ENCODE measurements at places on chromosomes 6 and 20.

GRCh38 chr6:123329337-123329736 is 307.4 kb downstream of the TRDN start:
- no peak for DNase-seq

DNA sequence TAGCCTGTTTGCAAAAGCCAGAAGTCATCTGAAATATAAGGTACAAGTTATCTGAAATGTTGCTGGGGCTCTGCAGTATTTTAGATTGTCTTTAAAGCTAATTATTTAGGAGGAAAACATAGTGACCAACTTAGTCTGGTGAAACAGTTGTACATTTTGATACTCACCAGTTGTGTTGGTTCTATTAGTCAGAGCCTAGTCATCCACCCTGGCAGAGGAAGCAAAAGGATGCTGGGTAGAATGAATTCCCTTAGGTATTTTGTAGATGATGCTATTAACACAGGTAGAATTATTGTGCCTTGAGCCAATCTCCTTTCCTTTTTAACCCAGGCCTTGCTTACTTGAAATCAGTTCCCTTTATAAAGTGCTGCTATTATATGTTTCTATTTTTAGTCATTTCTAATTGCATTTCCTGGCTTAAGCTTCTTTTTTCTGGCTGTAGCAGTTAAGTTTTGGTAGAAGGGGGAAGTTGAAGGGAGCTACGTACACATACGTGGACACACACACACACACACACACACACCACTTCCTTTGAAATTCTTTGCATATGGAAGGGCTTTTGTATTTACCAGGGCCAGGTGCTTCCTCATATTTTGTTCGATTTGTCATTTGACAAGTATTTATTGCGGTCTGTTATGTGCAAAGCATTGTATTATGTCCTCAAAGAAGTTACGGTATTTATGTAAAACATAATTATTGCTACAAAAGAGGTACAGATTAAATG is 82.4 kb downstream of the RTN4IP1 start:
- DNase-seq, result no peak

- no peak for DNase-seq
Measured at GRCh38 chr20:16187956-16188616, 385.2 kb downstream of the KIF16B start.

DNA sequence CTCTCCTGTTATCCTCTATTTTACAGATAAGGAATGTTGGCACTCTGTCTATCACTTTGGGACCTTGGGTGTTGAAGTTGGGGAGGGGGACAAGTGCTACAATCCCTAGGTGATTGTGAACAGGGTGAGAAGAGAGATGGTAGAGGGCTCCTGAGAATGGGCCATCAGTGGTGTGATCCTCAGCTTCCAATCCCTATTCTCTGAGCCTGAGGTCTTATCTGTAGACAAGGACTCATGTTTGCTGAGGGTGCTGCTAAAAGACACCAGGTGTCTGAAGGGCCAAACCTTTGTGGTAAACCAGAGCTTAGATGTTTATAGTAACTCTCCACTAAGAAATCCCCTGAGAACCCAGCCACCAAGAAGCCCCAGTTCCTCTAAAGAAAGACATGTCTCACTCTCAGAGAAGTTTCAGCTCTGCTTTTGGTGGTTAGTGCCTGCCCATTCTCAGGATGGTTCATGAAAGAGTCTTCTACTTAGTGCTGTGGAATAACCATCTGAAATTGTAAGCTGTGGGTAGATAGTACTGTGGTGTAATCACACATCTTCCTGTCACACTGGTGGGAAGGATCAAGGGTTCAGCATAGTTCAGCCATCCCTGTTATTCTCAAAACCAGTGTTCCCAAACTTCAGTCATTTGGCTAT is 58.2 kb upstream of the IL20RA start:
- DNase-seq, result no peak

- DNase-seq, result no peak
Measured at GRCh38 chr6:72553531-72554511, 68.0 kb upstream of the KCNQ5 start.

DNA sequence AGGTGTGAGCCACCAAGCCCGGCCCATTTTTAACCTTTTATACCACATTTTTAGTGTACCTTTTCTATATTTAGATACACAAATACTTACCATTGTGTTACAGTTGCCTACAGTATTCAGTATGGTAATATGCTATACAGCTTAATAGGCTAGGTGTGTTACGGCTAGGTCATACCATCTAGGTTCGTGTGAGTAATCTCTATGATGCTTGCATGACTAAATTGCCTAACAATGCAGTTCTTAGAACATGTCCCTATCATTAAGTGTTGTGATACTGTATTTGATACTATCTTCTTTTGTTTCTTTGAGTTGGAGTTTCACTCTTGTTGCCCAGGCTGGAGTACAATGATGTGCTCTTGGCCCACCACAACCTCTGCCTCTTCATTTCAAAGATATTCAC is 387.7 kb upstream of the SASH1 start:
- no peak for DNase-seq

- DNase-seq, result no peak
Measured at GRCh38 chr20:57082357-57082945, 184.0 kb downstream of the BMP7 start.

DNA sequence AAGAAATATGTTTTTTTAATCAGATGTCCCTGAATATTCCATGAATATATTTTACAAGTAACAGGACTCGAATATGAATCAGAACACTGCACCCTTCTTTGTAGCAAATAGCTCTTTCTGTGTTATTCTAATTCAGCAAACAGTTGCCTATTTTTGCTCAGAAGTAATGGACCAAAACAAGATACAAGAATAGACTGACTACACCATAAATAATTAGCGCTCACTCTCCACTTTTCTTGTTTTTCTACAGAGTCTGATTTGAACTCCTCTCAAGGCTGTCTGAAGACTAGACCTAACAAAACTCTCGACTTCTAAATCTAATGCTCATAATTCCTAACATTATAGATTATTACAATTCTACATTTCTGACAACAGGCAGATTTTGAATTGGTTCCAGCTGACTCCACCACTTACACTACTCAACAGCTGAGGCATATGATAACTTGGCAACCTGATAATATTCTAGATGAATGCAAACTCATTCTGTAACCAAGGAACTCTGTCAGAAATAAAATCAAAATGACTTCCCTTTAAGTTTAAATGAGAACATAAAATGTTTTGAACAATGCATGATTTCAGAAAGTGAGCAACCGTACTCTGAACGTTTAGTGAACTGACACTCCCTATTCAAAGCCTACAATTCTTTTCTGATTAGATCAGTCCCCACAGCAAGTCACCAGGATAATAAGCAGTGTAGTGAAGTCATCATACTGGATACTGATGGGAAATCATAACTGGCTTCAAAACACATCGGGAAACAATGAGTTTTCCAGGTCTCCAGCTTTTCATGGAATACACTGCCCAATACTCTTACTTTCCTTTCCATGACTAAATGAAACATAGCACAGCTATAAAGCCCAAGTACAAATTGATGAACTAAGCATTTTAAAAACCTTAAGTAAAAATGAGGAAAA is 114.2 kb upstream of the BEND6 start:
- DNase-seq, result no peak

GRCh38 chr6:4794140-4794707 is 18.0 kb downstream of the CDYL start:
- DNase-seq, result no peak

- no peak for DNase-seq
Measured at GRCh38 chr20:391041-391711, 10.6 kb downstream of the TRIB3 start.

DNA sequence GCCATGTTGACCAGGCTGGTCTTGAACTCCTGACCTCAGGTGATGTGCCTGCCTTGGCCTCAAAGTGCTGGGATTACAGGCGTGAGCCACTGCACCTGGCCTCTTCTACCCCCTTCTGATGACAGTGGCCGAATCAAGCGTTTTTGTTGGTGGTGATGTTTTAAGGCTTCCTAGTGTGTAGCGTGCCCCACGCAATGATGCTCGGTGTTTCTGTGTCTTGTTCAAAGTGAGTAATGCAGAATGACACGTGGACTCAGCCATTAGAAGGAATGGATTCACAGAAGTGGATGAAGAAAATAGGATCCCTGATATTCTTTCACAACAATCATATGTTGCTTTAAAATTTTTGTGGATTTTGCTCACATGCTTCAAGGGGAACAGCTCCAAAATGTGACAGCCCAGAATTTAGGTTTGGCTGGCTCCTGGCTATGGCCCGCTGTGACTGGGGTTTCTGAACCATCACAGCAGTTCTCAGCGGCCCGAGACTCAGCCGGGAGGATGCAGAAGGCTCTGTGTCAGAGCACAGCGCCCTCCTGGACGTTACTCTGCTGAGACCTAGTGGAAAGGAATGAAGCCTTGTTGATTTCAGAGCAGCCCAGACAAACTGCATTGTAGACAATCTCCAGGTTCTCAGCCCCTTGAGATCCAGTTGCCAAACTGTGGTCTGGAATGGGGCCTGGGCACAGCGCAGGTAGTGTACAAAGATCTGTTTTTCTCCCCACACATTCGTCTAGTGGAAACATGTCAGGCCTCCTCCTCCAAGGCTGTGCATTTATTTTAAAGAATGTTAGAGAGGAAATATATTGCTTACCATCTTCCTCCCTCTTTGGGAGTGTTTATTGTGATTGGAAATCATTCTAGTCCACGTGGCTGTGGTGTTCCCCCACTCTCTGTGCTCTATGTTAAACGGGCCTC is 57.6 kb upstream of the TIAM2 start:
- DNase-seq, result no peak

DNA sequence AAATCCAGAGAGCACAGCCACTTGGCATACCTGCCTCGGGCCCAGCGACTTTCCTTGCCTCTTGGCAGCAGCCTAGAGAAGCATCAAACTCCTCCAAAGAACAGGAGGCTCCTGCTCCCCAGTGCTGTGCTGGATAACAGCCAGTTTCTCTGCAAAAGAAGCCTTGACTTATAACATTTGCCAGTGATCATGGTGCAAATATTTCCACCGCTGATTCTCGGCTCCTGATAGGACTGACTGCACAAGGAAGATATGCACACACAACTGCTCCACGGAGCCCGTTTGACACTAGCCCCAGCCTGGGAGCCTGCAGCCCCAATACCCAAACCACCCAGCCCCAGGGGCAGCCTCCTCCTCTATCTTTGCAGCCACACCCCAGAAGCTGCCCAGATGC is 17.5 kb downstream of the ACSS1 start:
- peak; percentile 70 for DNase-seq

- no peak for DNase-seq
Measured at GRCh38 chr6:45608252-45608913, 230.6 kb upstream of the SUPT3H start.

DNA sequence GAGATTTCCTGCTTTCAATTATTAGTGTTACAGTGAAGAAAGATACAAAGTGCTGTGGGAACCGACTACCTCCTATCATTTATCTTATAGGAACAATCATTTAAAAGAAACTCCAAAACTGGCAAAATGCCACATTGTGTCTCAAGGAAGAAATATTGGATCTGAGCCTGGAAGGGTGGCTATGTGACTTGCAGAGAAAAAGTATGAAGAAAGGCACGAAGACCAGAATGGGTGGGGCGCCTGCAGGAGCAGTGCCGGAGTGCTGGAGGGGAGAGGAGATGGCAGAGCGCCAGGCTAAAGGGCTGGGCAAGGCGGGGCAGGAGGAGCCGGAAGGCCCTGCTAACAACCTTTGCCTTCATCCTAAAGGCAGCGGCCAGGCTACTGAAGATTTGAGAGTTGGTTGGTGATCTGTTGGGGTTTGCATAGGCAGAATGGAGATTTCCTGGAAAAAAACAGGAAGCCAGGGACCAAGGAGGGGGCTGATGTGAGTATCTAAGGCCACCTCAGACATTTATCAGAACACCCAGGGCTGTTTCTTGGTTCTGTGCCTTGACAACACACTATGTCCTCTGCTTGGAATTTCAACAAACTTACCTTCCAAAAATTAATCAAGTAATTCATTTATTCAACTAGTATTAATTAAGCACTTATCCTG is 125.6 kb downstream of the MAFB start:
- peak; percentile 93 for DNase-seq

DNA sequence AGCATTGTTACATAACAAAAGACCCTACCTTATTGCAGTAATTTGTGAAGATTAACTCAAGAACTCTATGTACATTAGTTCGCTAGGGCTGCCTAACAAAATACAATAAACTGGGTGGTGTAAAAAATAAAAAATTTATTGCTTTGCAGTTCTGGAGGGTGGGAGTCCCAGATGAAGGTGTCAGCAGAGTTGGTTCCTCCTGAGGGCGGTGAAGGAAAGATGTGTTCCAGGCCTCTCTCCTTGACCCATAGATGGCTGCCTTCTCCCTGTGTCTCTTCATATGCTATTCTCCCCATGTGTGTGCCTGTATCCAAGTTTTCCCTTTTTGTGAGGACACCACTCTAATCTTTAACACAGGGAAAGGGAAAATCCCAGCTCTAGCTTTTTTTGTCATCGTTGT is 305 bp upstream of the VNN1 start:
- no peak for DNase-seq

- no peak for DNase-seq
Measured at GRCh38 chr6:134041093-134041492, 11.3 kb downstream of the SLC2A12 start.

DNA sequence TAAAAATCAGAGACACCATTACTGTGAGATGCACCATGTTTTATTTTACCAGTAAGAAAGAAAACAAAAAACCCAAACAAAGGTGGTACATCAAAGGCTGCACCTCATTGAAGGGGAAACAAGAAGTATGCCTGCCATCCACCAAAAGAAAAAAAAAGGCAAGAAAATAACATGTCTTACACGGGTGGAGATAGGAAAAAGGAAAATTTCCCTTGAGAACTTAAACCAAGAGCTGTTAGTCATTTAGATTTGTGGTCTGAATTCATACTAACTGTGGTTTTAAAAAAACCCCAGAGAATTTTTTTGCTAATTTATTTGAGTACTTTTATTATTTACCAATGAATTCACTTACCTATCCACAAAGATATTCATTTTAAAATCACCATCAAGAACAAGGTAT is 144.0 kb downstream of the LRRC1 start:
- no peak for DNase-seq

DNA sequence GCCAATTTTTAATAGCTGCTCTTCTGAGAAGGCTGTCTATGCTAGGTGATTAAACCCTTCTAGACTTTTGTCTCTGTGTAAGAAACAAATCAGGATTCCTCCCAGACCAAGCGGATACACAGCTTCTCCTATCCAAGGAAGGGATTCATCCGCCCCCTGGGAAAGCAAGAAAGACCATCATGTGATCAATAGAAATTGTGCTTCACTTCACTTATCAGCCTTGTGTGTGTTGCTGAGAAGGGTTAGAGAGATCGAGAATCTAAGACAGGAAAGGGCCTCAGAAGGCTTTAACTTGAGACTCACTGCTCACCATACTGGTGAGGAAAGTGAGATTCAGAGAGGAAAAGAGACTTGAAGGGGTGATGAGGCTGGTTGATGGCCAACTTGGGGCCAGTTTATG is 1.5 kb downstream of the ABCC10 start:
- peak; percentile 7 for DNase-seq

DNA sequence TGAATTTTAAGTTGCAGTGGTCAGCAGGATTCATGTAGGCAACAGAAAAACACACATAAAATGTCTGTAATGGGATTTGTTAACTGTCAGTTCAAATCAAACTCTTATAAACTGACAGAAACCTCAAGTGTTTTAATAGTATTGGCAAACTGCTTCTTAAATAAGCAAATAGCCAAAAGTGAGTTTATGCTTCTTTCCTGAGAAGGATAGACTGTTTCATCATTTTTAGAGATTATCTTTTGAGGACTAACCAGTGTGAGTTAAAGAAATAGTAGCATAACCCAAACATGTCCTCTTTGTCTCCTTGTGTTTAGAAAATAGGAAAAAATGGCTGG is 68.0 kb downstream of the AIG1 start:
- DNase-seq, result no peak

GRCh38 chr6:31356216-31356945 is 598 bp downstream of the HLA-B start:
- no peak for DNase-seq

GRCh38 chr20:52493171-52493721 is 301.7 kb upstream of the ZFP64 start:
- DNase-seq, result no peak

GRCh38 chr6:160256445-160256844 is 2.2 kb downstream of the SLC22A2 start:
- no peak for DNase-seq
